Stimulated activated CD4-positive, alpha-beta T cell treated with anti-CD3 and anti-CD28 coated beads, Interleukin-15, amount 100 ng/mL, for 1 hour (primary cell): ENCODE measurements at places on chromosomes 12 and 14.
A peak's percentile ranks its signal among the peaks of the same experiment; 100 is the strongest.

DNA sequence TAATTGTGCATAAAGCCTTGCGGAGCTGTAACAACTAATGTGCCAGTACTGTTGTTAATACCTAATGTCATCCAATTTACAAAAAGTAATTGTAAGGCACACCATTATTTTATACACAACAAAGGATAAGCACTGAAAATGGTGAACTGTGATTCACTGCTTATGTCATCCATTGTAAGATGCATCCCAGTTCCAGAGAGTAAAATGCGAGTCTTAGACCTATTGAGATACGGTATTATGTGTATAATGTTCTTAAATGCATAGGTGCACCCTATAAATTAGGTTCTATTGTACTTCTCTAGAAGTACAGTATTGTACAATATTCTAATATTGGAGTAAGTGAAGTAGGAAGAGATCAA lies 406 bp downstream of the PARP2 start:
- no peak for DNase-seq

DNA sequence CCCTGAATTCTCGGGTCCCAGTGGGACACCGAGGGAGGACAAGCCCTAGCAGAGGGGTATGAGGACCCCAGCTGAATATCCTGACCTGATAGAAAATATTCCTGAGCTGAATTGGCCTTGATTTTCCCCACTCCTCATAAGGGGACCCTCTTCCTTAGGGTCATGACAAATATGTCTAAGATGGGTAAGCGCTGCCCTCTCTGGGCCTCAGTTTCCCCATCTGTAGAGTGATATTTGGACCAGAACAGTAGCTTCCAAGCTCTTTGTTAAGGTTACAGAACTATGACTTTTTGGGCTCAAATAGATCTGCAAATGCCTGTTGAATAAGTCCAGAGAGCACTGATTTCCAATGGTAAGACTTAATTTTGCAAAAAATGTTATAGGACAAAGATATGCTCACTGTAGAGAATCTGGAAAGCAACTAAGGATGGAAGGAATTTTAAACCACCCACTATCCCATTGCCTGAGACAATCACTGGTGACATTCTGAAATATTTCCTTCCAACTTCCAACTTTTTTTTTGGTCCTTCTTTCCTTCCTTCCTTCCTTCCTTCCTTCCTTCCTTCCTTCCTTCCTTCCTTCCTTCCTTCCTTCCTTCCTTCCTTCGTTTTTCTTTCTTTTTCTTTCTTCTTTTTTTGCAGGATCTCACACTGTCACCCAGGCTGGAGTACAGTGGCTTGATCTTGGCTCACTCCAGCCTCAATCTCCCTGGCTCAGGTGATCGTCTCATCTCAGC lies 32.0 kb downstream of the MYL2 start:
- no peak for DNase-seq

- DNase-seq, result no peak
Observed at GRCh38 chr12:57770734-57771133, 1.2 kb downstream of the METTL1 start.

GRCh38 chr12:132761032-132761920 lies at the start of gene ANKLE2:
Gene ANKLE2, minus strand, starts transcription at chr12:132761832. Its CDS starts 34 bp downstream, at chr12:132761798.
- peak; percentile 40 for DNase-seq

- no peak for DNase-seq
Observed at GRCh38 chr12:116372815-116373214, 95.3 kb upstream of the MED13L start.

- no peak for DNase-seq
Observed at GRCh38 chr14:99522457-99522891, 41.3 kb downstream of the CCNK start.

DNA sequence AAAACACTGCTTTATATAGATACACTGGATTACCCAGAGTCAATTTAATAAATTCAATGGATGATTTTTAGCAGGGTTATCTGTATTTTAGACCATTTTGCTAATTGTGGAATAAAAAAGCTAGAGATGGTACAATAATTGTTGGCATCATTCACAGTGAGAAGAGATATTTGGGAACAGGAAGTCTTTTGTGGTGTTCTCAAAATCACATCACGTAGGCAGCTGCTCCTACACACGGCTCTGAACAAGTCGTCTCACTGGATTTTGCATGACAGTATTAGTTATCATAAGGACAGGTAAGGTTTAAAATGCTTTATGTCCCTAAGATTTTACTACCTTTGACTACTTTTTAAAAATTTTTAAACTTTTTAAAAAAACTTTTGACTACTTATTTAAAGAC lies 52.0 kb downstream of the PAPLN start:
- no peak for DNase-seq

GRCh38 chr14:91255026-91255695 lies 10.7 kb upstream of the GPR68 start:
- DNase-seq, result no peak

GRCh38 chr12:76530516-76530915 lies 29.1 kb downstream of the OSBPL8 start:
- no peak for DNase-seq

- no peak for DNase-seq
Observed at GRCh38 chr12:101876322-101876860, 989 bp upstream of the DRAM1 start.

GRCh38 chr14:105865904-105866840 lies 339.8 kb downstream of the TMEM121 start:
- DNase-seq, result peak; percentile 1

- no peak for DNase-seq
Observed at GRCh38 chr14:37257501-37258070, 59.8 kb downstream of the MIPOL1 start.

- DNase-seq, result no peak
Observed at GRCh38 chr14:44347316-44347715, 159.8 kb downstream of the FSCB start.

GRCh38 chr12:50934371-50934851 lies 17.9 kb upstream of the HIGD1C start:
- DNase-seq, result no peak

GRCh38 chr14:68793734-68794129 lies 865 bp upstream of the ZFP36L1 start:
- no peak for DNase-seq

- no peak for DNase-seq
Observed at GRCh38 chr12:65895759-65896656, 71.7 kb downstream of the HMGA2 start.

- no peak for DNase-seq
Observed at GRCh38 chr14:88195676-88196075, 127.4 kb downstream of the KCNK10 start.

DNA sequence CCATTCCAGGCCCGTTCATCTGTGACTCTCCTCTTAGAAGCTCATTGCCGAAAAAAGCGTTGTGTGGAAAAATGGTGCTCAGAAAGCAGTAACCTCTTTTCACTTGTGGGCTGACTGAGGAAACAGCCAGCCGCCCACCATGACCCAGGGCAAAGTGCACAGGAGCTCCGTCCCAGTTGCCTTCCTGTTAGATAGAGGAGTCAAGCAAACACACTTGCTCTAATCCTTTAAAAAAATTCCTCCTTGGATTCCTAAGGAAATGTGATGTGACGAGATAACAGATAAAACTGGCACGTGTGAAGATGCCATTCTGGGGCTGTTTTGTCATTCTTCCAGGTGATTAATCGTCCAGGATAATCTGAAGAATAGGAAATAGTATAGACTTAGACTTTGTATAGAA lies 396.8 kb upstream of the DDHD1 start:
- no peak for DNase-seq

DNA sequence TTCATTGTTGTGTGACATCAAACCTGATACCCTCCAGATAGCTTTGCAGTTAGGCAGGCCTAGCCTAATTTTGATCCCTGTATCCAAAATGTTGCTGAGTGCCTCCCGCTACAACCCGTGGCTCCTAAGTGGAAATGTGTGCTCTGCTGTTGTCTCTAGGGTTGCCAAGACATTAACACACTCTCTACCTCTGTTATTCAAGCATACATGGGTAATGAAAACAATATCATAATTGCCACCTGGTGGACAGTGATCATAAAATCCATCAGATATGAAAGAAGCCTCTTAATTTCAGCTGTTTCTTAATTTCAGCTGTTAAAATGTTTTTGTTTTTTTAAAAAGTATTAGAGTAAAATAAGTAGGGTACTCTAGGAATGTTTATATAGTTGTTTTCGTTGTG lies 93.5 kb downstream of the PLEKHA5 start:
- DNase-seq, result no peak

DNA sequence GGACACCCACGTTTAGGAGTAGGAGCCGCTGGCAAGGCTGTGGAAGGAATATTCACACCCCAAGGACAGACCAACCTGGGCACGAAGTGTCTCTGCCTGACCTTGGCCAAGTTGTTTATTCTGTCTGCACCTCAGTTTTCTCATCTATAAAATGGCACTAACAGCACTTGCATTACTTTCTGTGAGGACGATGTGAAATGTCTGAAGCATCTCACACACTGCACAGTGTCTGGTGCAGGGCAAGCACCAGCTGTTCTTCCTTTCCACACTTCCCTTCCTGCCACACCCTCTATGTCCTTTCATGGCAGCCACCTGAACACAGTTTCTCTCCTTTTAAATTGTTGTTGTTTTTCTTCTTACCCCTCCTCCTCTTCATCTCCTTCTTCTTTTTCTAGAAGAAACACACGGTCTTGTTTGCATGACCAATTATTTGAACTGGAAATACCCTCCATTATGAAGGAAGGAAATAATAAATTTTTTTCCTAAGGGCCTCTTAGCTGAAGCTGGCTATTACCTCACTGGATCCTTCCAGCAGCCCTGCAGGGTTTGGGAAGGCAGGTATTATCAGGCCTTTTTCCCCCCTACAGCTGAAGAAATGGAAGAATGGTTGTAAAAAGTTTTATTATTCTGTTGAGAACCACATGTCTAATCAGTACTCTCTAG lies 42.9 kb upstream of the ATP23 start:
- no peak for DNase-seq

- no peak for DNase-seq
Observed at GRCh38 chr12:39124768-39125167, 219.4 kb upstream of the CPNE8 start.

DNA sequence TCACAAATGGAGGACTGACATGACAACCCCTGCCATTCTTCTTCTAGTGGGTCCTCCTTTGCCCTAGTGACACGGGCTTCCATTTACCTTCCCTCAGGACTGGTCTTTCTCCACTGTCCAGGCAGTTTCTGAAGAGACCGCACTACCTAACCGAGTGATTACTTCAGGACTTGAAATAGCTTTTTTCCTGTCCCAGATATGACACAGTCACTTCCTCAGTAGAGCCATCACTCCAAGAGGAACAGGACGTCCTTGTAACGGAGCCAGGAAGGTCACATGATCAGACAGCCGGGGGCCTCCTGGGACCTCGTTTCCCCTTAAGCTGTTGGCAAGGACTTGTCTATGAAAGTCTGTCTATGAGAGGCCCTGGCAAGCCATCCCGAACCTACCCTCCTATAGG lies 62.3 kb downstream of the FOS start:
- no peak for DNase-seq

- DNase-seq, result no peak
Observed at GRCh38 chr14:59018978-59019377, 169.5 kb upstream of the DAAM1 start.

- DNase-seq, result peak; percentile 87
Observed at GRCh38 chr12:4269279-4269991, 4.1 kb upstream of the CCND2 start.

DNA sequence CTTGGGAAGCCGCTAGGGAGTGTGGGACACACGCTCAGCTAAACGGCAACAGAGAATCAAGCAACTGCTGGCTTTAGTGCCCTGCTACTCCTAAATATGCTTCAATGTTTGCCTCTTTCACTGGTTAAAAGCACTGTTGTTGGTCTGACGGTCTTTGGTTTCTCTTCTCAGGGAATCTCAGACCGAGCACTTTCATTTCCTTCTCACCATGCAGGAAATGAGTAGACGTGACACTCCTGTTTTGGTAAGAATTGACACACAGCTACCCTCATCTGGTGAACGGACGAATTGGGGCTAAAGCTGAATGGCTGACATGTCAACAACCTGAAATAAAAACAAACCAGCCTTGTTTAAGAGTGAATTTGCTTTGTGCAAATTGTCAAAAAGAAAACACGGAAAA lies 57.5 kb upstream of the PIWIL1 start:
- no peak for DNase-seq

DNA sequence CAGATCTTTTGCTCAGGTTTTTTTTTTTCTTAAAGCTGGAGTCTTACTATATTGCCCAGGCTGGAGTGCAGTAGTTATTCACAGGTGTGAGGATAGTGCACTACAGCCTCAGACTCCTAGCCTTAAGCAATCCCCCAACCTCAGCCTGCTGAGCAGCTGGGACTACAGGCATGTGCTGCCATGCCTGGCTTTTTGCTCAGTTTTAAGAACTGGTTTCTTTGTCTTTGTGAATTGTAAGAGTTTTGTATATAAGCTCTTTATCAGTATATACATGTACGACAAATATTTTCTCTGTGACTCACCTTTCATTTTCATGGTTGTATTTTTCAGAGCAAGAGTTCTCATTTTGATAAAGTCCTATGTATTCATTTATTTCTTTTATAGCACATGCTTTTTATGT lies 33.3 kb upstream of the C2CD5 start:
- DNase-seq, result no peak

- DNase-seq, result no peak
Observed at GRCh38 chr14:50795142-50795541, 35.8 kb downstream of the NIN start.

- no peak for DNase-seq
Observed at GRCh38 chr14:93824076-93824475, 35.8 kb upstream of the PRIMA1 start.

DNA sequence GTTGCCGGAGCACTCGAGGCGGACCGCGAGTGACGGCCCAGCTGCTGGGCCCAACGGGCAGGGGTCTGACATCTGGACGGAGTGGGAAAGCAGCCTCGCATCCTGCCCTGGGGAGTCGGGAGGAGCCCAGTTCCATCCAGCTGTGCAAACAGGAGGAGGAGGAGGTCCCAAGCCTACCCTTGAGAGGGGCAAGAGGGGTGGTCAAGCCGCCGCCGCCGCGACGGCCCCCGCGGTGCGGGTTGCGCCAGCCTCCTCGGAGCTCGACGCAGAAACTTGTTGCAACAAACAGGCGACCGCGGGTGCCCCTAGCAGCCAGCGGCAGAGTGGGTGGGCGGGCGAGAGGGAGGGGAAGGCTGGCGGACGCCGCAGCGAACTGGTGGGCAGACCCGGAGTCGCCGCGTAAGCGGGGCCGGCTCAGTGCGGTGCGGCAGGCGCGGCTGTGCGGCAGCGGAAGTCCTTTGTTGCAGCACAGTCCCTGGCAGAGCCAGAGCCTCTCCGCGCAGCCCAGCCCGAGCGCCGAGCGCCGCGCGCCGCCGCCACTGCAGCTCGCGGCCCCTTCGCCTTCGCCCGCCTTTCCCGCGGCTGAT lies at the start of gene ZBTB1:
Gene ZBTB1 (plus strand): TSS at position 461 of the 587 bp plus-strand sequence. CDS start 16,735 bp downstream, outside the sequence.
- peak; percentile 76 for DNase-seq

GRCh38 chr14:96083667-96084320 lies 44.6 kb downstream of the C14orf132 start:
- no peak for DNase-seq

- DNase-seq, result no peak
Observed at GRCh38 chr12:48583728-48584127, 13.9 kb upstream of the LALBA start.

DNA sequence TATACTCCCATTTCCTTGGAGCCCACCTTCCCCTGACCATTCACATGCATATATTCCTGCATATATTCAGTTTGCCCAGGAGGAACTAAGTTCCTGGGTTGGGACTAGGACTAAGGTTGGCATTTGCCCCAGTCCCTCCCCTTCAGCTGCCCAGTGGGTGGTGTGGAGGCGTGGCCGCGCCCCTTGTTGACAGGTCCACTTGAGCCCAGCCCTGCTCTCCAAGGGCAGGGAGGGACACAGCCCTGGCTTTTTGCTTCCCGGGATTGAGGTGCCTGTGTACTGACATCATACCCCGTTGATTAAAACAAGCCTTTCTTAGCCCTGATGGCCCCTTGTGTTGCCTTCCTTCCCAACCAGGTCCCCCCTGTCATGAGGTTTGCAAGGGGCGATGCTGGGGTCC lies 7.3 kb downstream of the ERBB3 start:
- no peak for DNase-seq

GRCh38 chr12:26510354-26510674 lies 314.9 kb downstream of the SSPN start:
- DNase-seq, result no peak
